Stimulated activated CD8-positive, alpha-beta memory T cell treated with anti-CD3 and anti-CD28 coated beads, Interleukin-4, amount 100 ng/mL, for 48 hours (primary cell): ENCODE measurements at places on chromosomes 2 and 18.

DNA sequence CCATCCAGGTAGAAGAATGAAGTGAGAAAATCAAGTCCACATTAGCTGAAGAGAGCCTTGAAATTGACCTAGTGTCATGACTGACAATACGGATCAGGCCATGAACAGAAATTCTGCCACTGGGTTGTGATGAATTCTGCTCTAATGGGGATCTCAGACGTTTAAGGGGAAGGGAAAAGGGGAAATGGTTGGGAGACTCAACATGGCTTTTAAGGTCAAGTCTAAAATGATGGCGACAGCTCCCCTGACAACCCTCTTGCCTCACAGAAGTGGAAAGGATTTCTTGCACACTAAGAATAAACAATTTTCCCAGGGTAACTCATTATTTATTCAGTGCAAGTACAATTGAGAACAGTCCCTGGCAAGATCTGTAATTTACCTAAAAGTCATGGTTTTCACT lies 302.5 kb upstream of the ACVR2A start:
- no peak for DNase-seq

DNA sequence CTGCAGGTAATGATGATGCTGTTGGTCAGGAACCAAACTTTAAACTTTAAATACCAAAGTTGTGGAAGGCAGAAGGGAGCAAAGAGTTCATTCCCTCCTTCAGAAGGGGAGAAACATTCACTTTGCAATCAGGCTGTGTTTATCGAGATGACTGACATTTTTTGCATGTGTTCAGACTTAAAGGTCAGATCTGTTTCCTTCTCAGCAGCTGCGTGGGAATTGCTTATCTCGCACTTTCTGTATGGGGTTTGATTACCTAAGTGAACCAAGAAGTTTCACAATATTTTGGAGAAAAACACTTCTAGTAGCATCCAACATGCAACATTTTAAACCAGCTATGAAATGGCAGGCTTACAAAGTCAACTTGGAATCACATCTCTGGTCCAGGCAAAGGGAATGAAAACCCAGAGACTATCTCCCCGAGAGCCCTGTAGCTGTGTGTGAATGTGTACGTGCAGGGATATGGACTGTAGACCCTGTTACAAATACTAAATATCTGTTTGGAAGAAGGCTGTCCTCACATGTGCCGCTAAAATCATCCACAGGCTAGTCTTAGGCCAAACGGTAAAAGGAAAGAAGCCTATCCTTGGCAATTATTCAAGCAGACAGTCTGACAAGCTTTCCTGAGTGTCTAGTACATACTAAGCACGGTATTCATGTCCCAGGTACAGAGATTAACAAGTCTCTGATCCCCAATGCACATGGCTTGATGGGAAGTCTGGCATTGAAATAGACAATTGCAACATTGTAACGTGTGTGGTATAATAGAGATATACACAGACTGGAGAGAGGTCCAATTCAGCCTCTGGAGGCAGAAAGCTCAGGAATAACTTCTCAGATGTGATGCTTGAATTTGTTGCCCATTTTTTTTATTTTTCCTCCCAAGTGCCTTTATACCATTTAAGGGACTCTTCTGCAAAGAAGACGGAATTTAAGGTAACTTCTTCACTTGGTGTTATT lies 483.1 kb downstream of the DPP10 start:
- DNase-seq = no peak

GRCh38 chr2:208254118-208254870 lies 577 bp downstream of the IDH1 start:
- peak; percentile 90 for DNase-seq

GRCh38 chr2:85716346-85716914 lies 22.3 kb downstream of the GNLY start:
- no peak for DNase-seq

DNA sequence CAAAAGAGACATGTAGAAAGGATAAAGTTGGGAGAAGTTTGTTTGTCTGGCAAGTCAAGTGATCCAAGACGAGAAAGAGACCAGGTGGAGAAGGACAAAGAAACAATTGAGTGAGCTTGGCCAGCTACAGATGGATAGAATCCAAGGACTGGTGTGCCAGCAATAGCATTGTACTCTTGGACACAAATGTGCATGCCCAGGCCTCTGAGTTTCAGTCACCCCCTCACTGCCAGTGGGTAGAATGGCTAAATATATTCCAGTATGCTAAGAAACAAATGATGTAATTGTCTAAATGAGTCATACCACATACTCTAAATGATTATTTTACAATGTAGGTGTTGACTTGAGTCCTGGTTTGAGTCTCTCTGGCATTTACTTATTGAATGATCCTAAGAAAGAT lies 881.3 kb downstream of the LRRTM4 start:
- DNase-seq = no peak

DNA sequence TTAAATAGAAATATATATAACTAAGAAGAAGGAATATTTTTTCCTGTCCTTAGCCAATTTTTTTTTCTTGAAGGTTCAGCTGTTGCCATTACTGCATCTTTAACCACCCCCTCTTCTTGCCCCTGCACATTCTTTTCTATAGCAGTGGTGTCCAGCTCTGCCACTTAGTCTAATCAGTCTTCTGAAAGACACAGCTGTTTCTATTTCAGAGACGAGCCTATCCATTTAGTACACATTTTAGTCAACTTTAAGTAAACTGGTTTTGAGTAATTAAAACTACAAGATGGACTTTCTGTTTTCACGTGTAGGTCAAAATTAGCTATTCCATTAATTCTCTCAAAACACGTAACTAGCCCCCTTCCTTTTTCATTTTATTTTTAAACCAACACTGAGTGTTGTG lies 21.0 kb downstream of the SPOPL start:
- no peak for DNase-seq

DNA sequence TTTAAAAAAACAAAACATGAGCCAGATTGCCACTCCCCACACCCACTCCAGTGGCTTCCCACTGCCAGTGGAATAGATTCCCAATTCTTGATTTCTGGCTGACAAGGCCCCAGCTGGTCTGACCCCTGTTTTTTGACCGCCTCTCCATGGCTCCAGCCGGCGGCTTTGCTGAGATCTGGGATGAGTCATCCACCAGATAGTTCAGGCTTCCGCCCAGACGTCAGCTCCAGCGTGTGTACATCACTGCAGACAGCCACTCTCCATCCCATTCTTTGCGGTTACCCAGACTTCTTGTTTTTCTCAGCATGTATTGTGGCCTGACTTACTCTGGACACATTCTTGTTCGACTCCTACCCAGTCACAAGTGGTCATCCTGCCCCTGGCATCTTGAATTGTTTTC lies 227.9 kb downstream of the GBX2 start:
- no peak for DNase-seq

DNA sequence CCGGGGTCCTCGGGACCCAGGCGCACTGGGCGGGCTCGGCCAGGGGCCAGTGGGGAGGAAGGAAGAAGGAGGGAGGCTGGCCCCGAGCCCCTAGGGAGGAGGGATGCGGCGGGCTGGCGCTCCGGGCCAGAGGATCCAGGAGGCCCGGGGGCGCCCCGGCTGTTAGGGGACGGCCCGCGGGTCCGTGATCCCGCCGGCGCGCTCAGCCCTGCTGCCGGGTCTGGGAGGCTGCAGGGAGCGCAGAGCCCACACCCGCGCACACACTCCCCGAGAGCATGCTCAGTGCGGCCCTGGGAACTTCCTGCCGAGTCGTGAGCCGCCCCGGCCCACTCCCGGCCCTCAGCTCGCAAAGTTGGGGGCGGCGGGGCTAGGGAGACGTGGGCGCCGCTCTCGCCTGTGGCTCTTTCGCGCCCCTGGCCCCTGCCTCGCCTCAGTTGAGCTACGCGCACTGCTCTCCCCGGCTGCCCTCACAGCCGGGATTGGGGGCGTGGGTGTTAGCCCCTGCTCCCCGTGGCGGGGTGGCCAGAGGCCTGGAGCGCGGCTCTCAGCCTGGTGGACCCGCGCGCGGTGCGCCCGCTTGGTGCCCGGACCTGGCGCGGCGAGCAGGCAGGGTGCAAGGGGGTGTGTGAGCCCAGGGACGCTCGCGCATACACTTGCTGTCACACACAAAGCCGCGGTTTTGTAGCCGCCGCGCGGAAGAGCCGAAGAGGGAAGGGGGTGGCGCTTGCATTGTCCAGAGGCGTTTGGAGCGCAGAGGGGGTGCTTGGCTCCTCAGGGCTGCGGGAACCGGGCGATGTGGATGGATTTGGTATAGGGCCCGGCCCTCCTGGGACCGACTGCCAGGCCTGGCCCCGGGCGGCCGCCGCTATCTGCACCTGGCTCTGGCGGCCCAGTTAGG lies 132.9 kb upstream of the MGAT5 start:
- DNase-seq = peak; percentile 73

DNA sequence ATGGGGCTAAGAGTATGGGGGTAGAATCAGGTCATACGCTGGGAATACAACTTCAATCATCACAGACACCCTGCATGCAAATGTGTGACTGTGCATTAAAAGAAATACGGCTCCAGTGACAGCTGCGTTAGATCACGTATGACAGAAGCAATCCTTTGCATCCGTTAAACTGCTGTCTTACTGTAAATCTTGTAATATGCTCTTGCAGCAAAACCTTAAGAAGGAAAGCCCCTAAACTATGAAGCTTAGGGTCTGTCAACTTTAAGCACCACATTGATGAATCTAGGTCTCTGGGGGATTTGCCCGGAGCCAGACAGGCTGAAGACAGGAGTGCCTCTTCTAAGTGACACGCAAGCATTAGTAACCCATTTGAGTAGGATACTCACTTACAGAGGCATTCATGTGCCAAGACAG lies 84.7 kb upstream of the EML6 start:
- no peak for DNase-seq

GRCh38 chr18:12420821-12421421 lies 13.2 kb downstream of the PRELID3A start:
- DNase-seq = no peak

DNA sequence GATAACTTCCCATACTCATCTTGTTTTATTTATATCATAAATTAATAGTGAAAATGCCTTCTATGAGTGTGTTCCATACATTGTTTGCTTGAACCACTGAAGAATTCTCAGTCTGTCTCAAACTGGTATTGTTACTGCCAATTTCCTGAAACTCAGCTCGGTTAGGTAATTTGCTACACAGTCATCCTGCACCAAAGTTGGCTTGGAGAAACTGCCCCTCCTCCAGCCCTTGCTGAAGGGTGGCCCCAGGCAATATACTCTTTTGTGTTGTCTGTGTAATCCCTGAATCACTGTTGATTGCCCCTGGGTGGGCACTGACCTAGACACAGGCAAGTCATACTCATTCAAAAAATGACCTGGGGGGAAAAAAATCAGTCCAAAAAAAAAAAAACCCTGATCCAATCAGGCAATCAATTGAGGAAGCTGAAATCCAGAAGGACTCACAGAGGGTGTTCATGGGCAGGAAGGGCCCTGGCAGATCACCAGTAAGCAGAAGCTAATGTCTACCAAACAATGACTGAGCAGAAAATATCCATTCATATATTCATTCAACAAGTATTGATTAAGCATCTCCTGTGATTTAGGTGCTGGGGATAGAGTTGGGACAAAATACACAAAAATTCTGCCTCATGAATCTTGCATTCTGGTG lies 3.8 kb upstream of the SESTD1 start:
- DNase-seq = peak; percentile 31

DNA sequence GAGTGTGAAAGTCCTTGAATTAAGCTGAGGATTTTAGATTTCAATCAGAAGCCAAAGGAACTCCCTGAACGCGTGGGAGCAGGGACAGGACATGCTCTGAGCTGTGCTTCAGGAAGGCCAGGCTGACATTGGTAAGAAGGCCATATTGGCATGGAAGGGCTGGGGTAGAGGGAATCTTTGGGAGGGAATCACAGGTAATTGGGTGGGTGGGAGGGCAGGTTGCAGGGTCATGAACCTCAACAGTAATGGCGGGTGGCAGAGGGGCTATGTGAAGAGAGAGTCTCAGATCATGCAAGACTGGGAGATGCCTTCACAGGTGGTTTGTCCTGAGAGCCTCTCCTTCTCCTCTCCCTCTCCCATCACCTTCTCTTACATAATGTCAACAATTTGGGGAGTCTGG lies 18.6 kb upstream of the CELF4 start:
- DNase-seq = no peak

DNA sequence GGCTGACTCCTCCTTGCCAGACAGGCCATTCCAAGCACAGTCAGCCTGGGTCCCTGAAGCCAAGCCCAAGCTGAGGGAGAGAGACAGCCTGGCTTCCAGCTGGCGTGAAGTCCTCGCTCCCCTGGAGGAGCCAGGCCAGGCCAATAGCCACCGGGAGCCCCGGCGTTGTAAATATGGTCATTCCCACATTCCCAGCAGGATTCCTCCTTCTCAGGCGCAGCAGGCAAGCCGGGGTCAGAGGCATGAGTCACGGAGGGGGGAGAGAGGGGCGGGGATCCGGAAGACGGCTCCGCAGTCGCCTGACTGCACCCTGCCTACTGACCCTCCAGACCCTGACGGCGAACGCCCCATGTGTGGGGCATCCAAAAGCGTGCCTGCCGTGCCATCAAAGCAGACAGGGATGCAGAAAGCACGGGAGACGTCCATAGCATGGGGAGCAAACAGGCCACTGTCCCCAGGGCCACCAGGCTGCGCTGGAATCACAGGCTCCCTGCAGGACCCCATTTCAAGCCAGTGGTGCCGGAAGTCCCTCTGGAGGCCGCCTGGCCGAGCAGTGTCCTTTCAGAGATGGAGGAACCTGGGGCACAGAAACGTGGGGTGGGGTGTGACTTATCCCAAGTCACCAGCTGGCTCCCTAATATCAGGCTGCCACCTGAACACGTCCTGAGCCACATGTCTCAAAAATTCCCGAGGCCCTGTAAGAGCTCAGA lies 48.2 kb downstream of the TWIST2 start:
- no peak for DNase-seq

- DNase-seq = peak; percentile 41
Observed at GRCh38 chr2:9423922-9424272, 443 bp downstream of the CPSF3 start.

DNA sequence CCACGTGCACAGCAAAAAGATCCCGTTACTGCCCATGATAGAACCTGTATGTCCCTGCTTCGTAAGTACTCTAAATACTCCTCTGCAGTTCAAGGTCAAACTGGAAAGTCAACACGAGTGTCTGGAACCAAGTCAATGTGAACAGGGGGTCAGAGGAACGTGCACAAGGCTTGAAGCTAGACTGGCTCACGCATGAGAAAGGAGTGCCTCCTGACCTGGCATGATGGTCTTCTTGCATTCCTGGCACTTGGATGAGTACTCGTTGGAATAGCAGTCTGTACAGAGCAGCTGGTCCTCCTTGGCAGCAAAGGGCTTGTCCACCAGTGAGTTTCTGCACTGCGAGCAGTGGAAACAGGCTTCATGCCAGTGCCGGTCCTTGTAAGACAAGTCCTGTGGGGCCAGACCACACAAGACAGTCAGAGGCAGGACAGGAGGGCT lies 25.5 kb downstream of the FHL2 start:
- DNase-seq = no peak
